ENCODE measurements at places on chromosomes 12 and 14.

GRCh38 chr12:39831587-39832315 is 212.1 kb upstream of the ABCD2 start:
- no peak for DNase-seq

- DNase-seq, result no peak
These were observed 169.3 kb upstream of the AMIGO2 start for GRCh38 chr12:47249082-47249481.

DNA sequence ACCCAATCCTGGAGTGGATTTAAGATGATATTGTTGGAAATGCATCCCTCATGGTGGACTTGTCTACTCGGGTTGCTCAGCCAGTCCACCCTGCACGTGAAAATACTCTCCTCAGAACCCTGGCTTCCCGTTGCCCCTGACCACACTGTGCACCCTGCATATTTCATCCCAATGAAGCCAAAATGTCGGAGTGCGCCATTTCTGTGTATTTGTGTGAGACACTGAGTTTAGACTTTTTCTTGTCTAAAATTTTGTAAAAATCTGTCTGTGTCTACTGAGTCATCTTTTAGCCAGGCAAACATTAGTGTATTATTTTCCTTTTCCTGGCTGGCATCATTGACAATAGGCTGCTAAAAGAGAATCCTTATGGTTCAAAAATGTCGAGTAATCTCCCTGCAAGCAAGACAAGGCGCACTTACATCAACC is 485 bp upstream of the PNMA1 start:
- DNase-seq, result no peak

GRCh38 chr14:61568572-61569011 is 126.7 kb upstream of the HIF1A start:
- DNase-seq, result peak; percentile 30

DNA sequence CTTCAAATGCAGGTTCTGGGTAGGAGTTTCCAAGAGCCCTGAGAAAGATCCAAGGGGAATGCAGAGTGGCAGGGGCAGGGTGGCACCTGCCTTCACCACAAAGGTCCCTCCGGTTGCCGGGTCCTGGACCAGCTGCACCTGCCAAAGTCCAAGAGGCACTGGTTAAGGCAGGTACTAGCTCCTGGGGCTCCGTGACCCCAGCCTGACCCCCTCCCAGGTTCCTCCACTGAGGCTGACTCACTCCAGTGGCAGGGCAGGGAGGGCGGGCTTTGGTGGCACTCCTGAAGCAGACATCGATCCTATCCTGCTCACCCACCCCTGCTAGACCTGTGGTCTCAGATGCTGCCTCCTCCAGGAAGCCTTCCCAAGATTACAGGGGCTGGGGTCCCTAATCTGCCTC is 11.4 kb downstream of the RPS6KL1 start:
- no peak for DNase-seq

- no peak for DNase-seq
These were observed 95.0 kb downstream of the CRADD start for GRCh38 chr12:93772003-93772700.

DNA sequence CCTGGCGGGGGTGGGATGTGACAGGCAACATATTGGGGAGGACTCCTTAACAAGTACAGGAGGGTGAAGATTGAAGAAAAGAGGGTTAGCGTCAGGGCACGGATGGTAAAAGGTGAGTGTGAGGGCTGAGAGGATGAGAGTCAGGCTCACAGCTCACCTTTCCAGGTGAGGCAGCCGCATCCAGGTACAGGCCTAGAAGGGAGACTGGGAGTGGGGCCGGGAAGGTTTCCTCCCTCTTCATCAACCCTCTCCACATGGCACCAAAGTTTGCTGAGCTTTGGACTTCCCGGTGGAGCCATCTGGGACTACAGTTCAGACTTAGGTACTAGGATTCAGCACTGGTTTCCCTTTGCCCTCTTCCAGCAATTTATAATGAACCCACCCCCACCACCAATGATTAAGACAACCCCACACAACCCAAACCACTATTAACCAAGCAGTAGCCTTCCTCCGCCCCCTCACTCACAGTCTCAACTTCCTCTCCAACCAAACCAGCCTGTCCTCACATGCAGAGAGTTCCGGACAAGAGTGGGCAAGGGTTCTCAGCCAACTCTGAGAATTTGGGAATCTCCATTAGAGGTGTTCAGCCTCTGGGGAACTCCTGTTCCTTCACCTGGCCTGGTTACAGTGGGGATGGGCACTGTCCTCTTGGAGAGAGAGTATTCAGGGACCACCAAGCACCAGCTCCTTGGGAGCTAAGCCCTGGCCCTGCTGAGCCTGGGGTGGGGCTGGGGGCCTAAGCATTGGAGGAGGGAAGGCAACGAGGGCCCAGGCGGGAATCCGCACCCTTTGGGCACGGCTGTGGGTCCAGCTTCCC is 2.4 kb upstream of the HOXC4 start:
- DNase-seq, result no peak

DNA sequence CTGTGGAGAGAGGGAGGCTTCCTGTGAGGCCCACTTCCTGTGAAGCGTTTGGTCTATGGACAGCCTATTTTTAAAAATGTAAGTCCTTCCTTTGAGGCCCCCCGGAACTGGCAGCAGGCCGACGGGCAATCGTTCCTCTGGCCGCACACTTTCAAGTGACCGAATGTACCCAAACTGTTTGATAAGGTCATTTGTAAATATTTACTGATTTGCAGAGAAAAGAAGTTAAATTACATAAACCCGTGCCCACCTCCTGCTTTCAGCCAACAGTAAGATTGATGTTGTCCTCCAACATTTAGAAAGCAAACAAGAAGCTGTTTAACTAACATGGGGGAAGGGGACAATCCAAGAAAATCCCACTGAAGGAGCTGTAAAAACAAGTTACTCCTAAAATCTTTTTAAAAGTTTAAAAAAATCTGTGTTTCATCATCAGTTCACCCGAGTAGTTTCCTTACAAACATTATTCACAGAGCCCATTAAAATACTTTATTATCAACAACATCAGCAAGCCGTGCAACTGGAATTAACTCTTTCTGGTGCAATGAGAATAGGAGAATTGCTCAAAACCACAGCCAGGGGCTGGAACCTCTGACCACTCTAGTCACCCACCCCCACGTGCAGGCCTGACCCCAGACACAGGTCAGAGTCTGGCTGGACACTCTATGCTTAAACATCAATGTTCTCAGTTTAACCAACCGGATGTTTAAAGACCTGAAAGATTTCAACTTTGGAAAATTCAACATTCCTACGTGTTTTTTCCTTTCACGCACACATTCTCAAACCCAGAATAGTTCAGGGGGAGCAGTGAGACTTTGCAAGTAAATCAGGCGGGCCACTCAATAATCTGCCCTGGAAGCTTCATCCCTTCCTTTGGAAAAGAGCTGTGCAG is 65.3 kb downstream of the FOXN3 start:
- no peak for DNase-seq

- no peak for DNase-seq
These were observed 429.1 kb downstream of the RAD51B start for GRCh38 chr14:68248481-68249255.

- no peak for DNase-seq
These were observed 57.9 kb downstream of the GPR68 start for GRCh38 chr14:91186515-91187066.

GRCh38 chr14:96029089-96029645 is 10.0 kb upstream of the C14orf132 start:
- DNase-seq, result no peak

DNA sequence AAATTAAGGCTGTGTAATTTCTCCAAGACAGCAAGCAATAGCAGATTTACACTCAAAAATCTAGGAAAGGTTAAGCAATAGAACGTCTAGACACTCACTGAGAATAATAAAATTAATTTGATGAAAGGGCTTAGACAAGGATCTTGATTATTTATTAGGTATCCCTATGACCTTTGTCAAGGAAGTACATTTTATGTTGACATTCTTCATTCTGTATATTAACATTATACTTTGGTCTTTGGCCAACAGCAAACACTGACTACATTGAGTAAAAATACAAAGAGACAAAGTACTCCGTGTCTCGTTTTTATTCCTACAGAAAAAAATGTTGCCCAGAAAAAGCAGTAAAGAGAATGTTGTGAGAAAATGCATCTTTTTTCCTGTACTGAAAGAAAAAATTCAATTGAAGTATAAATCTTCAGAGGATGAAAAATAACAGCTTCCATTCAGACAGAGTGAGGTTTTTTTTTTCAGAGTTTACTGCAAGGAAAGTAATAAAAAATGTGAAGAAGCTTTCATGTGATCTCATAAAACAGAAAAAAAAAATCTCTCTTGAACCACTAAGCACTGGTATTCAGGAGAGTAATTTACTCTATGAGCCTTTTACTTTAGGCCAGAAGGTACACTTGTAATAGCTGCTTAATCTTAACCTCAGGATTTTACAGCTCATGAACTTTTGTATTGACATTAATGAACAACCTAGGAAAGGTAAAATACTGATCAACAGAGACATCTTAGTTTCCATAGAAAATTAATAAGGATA is 605.0 kb downstream of the FSCB start:
- no peak for DNase-seq

GRCh38 chr14:100283984-100284881 is 22.0 kb downstream of the SLC25A29 start:
- DNase-seq, result no peak

DNA sequence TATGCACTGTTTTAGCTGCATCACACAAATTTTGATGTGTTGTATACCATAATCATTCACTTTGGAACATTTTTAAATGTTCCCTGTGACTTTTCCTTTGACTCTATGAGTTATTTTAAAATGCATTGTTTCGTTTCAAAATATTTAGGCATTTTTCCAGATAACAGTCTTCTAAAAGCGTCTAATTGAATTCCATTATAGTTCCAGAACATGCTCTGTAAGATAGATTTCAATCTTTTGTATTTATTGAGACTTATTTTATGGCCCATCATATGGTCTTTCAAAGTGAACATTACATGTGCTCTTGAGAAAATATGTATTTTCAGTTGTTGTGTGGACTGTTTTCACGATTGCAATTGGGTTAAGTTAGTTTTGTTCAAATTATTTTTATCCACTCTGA is 98.7 kb upstream of the ARHGAP5 start:
- no peak for DNase-seq

DNA sequence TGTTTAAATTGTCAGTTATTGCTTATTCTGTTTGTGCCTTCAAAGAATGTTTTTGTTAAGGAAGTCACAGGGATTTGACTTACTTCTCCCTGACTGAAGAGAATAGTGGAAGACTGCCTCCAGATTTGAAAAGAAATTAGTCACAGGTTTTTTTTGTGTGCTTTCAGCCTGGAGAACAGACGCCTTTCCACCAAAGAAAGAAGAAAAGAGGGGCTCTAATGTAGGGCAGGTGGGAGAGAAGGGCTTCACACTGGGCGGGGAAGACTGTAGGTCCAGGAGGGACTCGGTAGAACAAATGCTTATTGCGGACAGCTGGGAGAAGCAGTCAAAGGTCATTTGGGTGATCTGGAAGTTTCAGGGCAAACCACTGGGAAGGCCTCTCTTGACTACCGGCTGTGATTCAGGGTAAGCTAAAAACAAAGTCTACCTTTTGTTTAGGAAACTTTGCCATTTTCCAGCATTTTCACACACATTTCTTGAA is 76.8 kb downstream of the SAMD4A start:
- DNase-seq, result no peak

DNA sequence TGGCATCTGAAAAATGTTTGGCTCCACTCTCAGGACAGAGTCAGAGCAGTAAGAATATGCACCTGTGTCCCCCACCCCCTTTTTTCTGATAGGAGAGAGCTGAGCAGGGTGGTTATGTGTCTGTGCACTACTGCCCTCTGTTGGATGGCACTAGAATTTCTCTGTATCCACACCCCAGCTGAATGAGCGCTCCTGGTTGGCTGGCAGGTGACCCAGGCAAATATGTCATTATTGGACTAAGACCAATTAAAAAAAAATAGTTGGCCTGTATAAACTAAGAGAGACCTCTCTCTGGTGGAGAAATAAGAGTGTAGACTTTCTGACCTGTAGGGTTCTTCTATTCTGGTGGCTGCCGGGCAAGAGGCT is 107.0 kb downstream of the PTCSC3 start:
- no peak for DNase-seq

GRCh38 chr14:101889366-101889765 is 75.0 kb upstream of the DYNC1H1 start:
- DNase-seq, result no peak

GRCh38 chr12:2583642-2584401 is 210.9 kb upstream of the FKBP4 start:
- no peak for DNase-seq

DNA sequence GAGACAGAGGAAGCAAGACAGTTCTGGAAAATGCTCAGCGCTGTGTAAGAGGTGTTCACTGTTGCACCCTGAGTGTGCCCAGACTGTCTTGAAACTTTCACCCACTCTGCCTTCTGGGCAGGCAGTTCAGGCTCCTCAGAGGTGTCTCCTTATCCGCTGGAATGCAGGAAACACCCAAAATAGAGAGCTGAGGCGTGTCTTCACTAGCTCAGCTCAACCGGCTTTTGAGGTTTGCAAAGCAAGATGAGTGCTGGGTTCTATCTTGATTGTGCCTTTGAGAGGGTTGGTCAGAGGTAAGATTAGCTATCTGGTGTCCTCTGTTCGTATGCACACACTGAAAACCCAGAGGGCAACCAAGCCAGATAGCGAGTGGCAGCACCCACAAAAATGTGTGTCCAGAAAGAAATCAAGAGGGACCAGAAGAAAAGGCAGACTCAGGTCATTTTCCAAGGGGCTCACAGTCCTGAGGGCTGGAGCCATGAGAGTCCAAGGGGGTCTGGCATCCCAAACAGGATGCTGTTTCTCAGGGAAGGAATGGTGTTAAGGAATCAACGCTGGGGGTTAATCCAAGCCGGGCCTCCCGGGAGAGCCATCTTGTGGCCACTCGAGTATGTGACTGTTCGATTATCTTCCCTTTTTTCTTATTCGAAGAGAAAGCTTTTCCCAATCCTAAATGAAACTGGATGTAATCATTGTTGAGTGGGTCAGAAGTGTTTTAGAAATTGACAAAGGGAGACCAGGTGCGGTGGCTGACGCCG is 47.1 kb downstream of the TBX3 start:
- DNase-seq, result no peak

GRCh38 chr12:20446836-20447235 is 78.5 kb downstream of the PDE3A start:
- DNase-seq, result no peak

DNA sequence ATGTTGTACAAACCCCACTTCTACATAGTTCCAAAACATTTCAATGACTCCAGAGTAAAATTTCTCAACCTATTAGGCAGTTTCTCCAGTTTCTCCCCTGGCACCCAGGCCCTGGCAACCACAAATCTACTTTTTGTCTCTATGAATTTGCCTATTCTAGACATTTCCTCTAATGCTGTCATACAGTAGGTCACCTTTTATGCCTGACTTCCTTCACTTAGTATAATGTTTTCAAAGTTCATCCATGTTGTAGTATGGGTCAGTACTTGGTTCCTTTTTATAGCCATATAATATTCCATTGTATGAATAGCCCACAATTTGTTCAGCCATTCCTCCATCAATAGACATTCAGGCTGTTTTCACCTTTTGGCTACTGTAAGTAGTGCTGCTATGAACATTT is 67.0 kb downstream of the SPRING1 start:
- DNase-seq, result no peak

Data from activated effector memory CD4-positive, alpha-beta T cell treated with Interleukin-2 at 50 U/mL for 16 hours (primary cell).